ENCODE measurements at places on chromosomes 5 and 9. TPM values are rescaled to one million over a fixed set of nuclear protein-coding genes. Genes with fewer than 3 reads are reported as not detected.

- DNase-seq: peak; percentile 42
These were observed 279.6 kb downstream of the ARRDC3 start for GRCh38 chr5:91103353-91104061.

Gene GPR21
- total RNA-seq: 1.5 TPM

DNA sequence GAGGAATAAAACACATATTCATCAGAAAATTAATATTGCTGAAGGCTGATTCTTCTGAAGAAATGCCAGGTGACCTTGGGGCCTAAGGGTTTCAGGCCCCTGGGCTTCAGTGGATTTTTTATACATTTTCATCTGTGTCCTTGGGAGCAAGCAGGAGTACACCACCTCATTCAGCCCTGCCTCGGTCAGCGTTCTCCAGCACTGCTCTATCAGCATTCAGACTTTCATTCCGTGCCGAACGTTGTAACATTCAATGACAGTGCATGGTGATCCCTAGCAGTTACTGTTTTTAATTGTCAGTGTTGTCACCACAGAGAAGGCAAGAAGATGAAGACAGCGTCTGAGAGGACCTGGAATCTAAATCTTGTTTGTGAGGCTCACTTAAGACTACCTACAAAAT, 490.4 kb downstream of the DNAH5 start:
- DNase-seq: no peak

DNA sequence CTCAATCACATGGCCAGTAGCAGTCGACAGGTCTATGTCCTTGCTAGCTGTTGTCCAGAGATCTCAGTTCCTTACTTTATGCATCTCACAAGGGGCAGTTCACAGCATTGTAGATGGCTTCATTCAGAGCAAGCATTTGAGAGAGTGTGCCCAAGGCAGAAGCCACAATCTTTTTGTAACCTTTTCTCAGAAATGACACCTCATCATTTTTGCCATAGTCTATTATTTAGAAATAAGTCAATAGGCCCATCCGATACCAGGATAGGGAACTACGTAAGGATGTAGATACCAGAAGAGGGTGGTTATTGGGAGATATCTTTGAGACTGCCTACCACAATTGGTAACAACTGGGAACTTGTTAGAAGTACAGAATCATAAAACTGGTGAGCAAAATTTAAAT, 37.1 kb downstream of the LURAP1L start:
- DNase-seq: no peak

Gene OTP
- total RNA-seq: 0.53 TPM

Gene AK6
- total RNA-seq: 14.0 TPM

DNA sequence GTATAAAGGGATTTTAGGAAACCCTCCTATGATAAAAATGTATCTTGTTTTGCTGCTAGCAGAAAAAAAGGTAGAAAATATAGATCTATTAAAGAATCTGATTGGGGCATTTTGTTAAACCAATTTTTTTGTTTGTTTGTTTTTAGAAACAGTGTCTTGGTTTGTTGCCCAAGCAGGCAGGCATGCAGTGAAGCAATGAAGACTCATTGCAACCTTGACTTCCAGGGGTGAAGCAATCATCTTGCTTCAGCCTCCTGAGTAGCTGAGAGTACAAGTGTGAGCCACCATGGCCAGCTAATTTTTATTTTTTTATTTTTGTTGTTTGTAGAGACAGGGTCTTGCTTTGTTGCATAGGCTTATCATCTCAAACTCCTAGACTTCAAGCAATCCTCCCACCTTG, 755.8 kb upstream of the EDIL3 start:
- no peak for DNase-seq

- DNase-seq: peak; percentile 89
These were observed 121.3 kb downstream of the LHFPL2 start for GRCh38 chr5:78527054-78527859.

Gene GGTA1
- not detected for total RNA-seq

DNA sequence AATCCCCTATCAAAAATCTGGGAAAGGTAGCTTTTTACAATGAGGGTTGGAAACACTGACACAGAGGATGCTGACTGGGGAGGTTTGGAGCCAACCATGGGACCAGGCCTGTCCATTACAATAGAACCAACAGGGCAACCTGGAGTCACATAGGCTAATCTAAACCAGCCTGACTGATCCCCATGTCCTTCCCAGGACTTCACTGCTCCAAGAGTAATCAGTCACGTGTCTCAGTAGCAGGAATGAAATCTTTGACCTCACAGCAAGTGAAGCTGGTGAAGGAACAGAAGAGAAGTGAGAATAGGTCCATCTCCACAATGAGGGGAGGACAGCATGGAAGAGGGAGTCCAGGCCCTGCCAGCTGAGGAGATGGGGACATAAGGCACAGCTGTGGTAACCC, 16.0 kb upstream of the GLRX start:
- DNase-seq: no peak

GRCh38 chr5:172721455-172722326, 49.3 kb downstream of the DUSP1 start:
- no peak for DNase-seq

Gene CD72
- total RNA-seq: 1.7 TPM

GRCh38 chr5:57246426-57246825, 72.6 kb downstream of the GPBP1 start:
- DNase-seq: no peak

DNA sequence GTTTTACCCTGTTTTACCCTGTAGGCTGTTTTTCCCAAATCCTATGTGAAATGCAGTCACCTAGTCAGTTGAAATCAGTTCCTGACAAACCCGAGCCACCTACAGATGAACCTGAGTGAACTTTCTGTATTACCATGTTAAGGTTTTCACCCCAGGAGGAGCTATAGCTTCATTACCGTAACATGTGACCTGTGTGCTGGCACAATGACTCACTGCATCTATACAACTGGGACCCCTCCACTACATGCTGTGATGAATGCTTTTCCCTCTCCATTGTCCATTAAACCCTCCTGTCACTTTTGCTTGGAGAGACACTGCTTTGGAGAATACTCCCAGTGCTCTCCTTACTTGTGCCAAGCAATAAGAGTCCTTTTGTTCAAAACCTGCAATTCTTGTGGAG, 1974.8 kb downstream of the EFNA5 start:
- no peak for DNase-seq

Data from mammary epithelial cell (primary cell).